Sigmoid colon (tissue), 7 donors: ENCODE measurements at places on chromosomes 6 and 20.

- DNase-seq: no peak
Measured at GRCh38 chr6:62391358-62391757, 105.3 kb upstream of the KHDRBS2 start.

DNA sequence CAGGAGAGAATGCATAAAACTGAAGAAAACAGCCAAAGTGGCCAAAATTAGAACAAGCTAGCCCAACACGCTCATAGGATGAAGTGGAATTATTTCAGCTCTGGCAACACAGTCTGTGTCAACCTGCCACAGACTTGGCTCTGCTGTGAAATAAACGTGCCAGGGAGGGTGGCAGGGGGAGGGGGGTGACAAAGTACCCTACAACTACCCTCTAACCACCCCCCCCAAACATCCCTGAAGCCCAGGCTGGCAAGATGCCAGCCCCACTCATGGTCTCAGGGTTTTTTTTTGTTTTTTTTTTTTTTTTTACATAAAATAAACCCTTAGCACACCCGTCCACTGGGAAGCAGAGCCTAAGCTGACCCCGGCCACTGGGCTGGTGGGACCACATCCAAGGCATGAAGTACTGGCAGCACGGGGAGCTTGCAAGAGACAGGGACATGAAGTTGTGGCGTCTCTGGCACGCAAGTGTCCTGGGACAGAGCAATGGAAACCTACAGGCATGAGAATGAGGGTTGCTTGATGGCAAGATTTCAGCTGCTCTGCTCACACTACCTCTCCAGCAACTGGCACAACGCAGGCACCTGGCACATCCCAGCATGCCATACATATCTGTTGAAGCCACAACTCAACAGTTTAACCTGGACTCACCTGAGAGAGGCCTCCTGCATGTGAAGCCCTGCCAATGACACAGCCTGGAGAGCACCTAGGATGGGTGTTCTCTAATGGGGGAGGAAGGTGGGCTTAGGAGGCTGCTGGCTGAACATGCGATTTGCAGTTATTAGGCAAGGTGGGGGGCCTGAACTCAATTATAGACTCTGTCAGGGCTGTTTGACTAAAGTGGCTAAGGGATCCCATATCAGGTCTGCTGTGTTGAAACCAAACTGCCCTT lies 76.4 kb downstream of the TRAM2 start:
- no peak for DNase-seq

GRCh38 chr6:110933912-110934311 lies 24.6 kb upstream of the GTF3C6 start:
- DNase-seq: no peak

DNA sequence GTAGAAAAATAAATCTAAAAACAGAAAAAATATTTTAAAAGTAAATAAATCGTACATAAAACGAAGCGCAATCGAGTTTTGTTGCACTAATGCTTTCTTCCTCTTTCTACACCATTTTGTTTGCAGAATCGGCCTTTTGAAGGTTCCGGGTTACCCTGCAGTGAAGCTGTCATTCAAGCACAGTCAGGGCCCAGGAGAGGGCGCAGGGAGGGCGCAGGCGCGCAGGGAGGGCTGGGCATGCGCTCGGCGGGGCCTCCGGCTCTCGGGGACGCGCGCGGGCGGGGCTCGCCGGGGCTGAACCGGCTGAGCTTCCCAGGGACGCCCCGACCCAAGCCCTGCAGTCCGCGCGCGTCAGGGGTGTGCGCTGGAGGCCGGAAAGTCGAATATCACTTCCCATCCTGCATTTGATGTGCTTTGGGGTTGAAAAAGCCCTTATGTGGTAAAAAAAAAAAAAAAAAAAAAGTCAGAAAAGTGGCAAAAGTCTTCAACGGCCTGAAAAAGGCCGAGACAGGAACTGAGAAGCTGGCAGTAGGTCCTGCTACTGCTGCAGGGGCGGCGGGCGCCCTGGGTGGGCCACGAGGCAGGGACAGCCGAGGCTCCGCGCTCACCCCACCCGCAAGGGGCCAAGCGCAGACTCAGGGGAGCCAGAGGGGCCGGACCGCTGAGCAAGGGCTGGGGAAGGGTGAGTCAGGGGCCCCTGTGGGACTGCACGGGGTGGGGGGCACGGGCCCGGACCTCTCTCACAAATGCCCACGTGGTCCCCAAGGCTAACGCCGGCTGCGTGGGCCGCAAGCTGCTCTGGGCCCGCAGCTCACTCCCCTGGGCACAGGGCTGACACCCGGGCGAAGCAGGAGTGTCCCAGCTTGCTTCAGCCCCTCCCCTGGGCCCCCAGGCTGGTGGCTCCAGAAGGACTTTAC lies 40.5 kb downstream of the THBS2 start:
- DNase-seq: peak; percentile 95

- DNase-seq: no peak
Measured at GRCh38 chr6:35514587-35514986, 1.9 kb upstream of the TULP1 start.

DNA sequence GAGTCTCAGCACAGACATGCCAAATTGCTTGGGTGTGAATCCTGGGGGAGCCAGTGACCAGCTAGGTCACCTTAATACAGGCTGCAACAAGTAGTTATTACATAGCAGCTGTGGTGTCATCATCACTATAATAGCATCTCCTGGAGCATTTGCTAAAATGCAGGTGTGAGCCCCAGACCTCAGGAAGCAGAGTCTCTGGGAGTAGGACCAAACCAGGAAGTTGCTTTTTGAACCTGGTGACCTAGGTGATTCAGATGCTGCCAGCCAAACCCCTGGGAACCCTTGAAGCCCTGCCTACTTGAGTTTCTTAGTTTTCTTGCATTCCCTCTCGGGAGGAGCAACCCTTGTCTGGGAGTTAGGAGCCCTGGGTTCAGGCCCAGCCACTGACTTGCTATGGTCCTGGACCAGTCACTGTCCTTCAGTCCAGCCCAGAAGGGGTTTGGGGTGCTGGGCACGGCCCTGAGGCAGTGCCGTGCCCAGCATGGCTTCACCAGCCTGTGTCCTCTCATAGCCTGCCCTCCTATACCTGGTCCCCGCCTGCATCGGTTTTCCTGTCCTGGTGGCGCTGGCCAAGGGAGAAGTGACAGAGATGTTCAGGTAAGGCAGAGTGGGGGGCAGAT lies 39.3 kb upstream of the ID1 start:
- DNase-seq: no peak

DNA sequence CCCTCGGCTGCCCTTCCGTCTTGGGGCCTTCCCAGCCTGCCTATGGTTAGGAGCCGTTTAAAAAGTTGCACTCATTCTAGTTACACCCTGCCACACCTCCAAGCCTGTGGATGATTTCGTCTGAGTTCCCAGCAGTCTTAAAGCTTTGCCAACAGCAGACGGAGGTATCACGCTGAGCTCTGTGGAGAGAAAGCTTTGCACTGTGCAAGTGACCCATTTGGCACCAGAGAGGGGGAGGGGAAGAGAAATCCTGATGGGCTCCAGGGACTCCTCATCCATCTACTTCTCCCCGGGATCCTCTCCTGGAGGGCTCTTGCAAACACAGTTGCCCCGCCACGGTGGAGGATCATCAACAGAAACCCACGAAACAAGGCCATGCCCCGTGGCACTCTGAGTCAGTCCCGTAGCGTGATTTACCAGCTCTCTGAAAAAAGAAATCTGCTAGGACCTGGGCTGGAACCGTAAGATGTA lies 98.8 kb upstream of the CITED2 start:
- DNase-seq: peak; percentile 66

DNA sequence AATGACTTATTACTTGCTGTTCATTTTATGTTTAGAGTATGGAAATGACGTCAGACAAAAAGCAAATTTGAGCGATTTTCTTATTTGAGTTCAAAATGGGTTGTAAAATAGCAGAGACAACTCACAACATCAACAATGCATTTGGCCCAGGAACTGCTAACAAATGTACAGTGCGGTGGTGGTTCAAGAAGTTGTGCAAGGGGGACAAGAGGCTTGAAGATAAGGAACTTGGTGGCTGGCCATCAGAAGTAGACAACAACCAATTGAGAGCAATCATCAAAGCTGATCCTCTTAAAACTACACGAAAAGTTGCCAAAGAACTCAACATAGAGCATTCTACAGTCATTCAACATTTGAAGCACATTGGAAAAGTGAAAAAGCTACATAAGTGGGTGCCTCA lies 43.8 kb downstream of the REV3L start:
- DNase-seq: no peak

DNA sequence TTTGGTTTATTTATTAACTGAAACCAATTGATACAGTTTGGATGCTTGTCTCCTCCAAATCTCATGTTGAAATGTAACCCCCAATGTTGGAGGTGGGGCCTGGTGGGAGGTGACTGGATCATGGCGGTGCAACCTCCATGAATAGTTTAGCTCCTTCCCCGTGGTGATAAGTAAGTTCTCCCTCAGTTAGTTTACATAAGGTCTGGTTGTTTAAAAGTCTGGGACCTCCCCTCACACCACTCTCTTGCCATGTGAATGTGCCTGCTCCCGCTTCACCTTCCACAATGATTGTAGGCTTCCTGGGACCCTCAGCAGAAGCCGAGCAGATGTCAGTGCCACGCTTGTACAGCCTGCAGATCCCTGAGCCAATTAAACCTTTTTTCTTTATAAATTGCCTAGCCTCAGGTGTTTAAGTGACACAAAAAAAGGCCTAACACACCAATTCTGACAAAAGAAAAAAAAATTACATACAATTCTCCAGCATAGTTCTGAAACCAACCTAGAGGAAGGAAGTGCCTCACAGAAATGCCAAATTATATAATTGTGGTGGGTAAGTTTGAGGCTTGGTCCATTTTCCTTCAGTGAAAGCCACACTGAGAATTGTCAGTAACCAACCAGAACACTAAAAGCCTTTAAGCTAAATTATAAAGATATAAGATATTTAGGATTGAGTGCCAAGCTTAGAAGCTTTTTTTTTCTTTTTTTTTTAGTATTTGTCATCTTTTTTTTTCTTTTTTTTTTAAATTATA lies 15.0 kb downstream of the MAP7 start:
- no peak for DNase-seq

DNA sequence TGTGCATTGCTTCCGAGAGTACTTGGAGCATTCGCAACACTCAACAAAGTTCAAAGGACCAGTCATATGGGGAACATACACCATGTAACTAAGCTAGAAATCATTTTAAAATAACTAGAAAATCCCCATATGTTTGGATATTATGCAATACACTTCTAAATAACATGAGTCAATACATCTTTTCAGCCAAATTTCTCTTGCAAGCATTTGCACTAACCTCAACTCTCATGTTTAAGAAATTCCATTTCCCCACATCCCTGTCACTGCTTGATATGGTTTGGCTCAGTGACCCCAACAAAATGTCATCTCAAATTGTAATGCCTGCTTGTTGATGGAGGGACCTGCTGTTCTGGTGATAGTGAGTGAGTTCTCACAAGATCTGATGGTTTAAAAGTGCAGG lies 85.7 kb upstream of the CST7 start:
- DNase-seq: no peak

- DNase-seq: peak; percentile 78
Measured at GRCh38 chr6:33745548-33745947, 1.2 kb downstream of the IP6K3 start.

- DNase-seq: no peak
Measured at GRCh38 chr20:45905505-45906079, 6.4 kb downstream of the PLTP start.

- DNase-seq: no peak
Measured at GRCh38 chr20:25397821-25398220, 7.2 kb upstream of the ABHD12 start.

- DNase-seq: peak; percentile 79
Measured at GRCh38 chr20:19934792-19935491, 82.2 kb upstream of the NAA20 start.

DNA sequence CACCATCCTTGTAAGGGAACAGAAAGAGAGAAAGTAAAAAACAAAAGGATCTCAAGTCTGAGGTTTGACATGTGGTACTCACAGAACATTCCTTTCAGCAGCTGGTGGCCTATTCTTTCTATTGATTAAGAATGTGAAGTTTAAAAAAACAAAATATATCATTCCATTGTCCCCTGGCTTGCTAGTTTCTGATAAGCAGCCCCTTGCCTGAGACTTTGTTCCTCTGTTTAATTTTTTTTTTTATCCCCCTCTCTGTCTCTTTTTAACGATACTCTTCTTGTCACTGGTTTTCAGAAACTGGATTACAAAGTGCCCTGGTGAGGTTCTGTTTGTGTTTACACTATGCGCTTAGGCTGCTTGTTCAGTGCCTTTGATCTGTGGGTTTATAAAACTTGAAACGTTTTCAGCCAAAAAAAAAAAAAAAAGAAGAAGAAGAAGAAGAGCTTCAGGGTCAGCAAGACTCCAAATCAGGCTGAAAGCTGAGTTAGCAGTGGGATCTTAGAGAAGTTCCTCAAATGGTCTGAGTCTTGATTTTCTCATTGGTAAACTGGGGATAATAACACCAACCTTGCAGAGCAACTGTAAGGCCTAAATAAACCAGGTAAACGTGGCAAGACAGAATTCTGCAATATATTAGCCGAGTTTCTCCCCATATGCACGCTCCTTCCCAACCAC lies 45.1 kb upstream of the SLC22A23 start:
- no peak for DNase-seq

GRCh38 chr6:22381845-22382544 lies 85.2 kb upstream of the PRL start:
- no peak for DNase-seq

GRCh38 chr6:137726582-137726981 lies 140.5 kb upstream of the TNFAIP3 start:
- no peak for DNase-seq

GRCh38 chr20:9075264-9076095 lies 6.6 kb downstream of the PLCB4 start:
- DNase-seq: no peak
